Stimulated activated CD8-positive, alpha-beta memory T cell treated with anti-CD3 and anti-CD28 coated beads, Interleukin-15, amount 100 ng/mL, for 48 hours (primary cell): ENCODE measurements at places on chromosomes 2 and 18.

GRCh38 chr18:427005-427404, 73.5 kb downstream of the COLEC12 start:
- DNase-seq, result peak; percentile 1

GRCh38 chr2:23695214-23695889, 231.6 kb downstream of the ATAD2B start:
- DNase-seq, result no peak

DNA sequence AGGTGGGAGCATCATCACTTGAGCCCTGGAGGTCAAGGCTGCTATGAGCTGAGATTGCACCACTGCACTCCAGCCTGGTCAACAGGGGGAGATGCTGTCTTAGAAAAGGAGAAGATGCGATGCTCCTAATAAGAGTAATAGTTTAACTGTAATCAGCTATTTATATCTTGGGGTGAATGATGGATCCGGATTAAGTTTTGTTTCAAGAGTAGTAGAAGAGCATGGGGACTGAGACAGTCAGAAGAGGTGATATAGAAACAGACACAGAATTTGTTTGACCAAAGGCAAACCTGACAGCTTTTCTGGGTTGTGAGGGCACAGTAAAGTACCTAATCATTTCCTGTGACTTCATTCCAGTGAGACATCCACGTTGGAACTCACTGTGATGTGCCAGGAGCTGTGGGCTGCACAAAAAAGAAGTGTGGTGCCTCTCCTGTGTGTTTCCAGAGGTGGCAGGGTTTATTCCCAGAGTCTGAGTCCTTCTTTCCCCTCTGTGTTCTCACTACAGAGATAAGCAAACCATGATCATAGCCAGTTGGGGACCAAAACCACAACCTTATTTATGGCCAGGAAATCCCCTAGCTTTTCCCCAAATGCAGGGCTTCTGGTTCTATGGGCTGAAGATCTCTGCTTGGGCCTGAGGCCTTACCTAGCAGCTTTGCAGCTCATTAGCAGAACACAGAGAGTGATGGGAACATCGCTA, 113.7 kb downstream of the XRCC5 start:
- no peak for DNase-seq

DNA sequence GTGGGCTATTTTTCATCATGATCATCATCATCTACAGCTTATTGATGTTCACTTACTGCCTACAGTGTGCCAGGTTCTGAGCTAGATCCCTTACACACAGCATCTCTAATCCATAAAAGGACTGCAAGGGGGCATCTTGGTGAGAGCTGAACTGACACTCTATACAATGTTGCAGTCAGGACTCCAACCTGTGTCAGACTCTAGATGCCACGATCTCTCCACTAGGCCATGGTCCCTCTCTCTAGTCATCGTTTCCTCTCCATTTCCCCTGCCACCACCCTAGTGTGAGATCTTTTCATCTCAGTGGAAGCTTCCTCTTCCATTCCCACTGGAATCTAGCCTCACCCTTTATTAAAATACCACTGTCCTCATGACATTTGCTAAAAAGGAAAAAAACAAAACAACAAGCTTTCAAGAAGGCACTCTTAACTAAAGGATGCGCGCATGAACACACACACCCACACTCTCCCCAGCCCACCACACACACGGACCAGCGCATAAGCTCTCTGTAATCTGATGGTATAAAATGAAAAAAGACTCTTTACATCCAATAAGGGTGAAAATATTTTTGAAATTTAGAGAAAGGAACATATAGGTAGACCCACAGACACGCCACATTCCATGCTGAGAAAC, 93.4 kb upstream of the THOC1 start:
- DNase-seq, result no peak

GRCh38 chr2:226578879-226579278, 220.7 kb downstream of the IRS1 start:
- DNase-seq, result no peak

GRCh38 chr2:240435457-240435947, at the start of gene GPC1:
Gene GPC1 (plus strand): TSS chr2:240435663. CDS start chr2:240435919, 256 bp downstream.
- DNase-seq, result peak; percentile 36

GRCh38 chr2:55049043-55049820, 1.0 kb downstream of the RTN4 start:
- peak; percentile 54 for DNase-seq

GRCh38 chr2:128300151-128301020, 18.3 kb downstream of the HS6ST1 start:
- DNase-seq, result no peak

DNA sequence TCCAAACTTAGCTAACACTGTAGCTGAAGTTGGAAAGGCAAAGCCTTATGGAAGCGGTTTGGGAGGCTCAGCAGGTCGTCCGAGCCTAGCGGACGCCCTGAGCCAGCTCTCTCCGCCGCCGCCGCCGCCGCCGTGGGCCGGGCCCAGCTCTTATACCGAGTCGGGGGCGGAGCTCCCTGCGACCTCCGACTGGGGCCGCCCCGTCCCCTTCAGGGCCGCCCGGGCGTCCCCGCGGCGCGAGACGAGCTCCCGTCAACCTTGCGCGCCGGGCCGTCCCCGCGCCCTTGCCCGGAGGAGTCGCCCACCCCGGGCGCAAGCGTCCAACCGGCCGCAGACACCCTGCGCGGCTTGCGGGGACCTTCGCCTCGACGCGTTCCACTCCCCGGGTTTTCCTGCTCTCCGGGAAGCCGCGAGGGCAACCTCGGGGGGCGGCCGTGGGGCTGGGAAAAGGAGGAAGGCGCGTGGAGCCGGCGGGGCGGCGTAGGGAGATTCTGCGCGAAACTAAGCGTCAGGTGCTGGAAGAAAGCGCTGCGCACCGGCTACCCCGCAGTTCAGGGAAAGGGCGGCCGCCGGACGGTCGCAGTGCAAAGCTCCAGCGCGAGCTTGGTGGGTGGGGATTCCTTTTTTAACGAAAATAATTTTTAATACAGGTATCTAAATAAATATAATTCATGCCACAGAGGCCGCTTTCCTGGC, at the start of gene SLC40A1:
Gene SLC40A1, minus strand, starts transcription at position 129 of the 696 bp plus-strand sequence. CDS start 326 bp downstream, outside the sequence.
- peak; percentile 42 for DNase-seq

DNA sequence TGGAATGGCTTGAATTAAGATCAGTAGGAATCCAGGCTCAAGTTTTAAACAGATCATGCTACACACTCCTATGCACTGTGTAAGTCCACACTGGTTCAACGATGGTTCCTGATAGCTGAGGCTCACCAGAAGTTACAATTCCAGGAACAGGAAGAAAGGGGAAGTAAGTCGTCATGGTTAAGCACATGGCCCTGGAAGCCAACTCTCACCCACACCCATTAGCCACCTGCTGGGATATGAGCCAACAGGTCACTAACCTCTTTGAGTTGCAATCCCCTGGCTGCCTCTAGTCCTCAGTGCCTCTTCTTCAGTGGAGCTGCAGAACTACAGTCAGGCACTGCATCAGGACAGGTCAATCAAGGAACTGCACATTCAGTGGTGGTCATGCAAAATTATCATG, 133.5 kb downstream of the TMEM182 start:
- no peak for DNase-seq

GRCh38 chr2:60671966-60672365, 84.1 kb upstream of the PAPOLG start:
- no peak for DNase-seq

DNA sequence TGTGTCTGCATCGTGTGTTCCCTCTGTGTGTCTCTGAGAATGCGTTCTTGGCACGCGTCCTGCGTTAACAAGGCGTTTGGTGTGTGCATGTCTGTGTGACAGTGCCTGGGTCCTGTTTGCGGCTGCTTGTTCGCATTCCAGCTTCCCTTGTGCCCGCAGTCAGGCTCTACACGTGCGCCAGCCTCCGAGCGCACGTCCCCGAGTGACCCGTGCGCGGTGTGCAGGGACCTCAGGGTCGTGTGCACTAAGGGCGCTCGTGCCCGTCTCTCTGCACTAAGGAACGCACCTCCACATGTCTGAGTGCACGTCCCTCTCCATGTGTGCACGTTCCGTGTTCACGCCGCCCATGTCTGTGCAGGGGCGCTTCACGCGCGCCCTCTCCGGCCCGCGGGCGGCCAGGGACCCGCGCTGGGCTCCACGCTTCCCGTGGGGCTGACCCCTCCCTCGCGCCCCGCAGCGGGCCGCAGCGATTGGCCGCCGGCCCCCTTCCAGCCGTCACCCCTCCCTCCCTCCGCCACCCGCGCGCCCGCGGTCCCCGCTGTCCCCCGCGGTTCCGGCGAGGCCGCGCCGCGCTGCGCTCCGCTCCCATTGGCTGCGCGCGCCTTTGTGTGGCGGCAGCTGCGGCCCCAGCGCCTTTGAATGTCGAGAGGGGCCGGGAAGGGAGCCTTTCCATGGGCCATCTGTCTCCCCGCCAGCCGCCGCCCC, 229.4 kb downstream of the HAUS1 start:
- DNase-seq, result no peak

DNA sequence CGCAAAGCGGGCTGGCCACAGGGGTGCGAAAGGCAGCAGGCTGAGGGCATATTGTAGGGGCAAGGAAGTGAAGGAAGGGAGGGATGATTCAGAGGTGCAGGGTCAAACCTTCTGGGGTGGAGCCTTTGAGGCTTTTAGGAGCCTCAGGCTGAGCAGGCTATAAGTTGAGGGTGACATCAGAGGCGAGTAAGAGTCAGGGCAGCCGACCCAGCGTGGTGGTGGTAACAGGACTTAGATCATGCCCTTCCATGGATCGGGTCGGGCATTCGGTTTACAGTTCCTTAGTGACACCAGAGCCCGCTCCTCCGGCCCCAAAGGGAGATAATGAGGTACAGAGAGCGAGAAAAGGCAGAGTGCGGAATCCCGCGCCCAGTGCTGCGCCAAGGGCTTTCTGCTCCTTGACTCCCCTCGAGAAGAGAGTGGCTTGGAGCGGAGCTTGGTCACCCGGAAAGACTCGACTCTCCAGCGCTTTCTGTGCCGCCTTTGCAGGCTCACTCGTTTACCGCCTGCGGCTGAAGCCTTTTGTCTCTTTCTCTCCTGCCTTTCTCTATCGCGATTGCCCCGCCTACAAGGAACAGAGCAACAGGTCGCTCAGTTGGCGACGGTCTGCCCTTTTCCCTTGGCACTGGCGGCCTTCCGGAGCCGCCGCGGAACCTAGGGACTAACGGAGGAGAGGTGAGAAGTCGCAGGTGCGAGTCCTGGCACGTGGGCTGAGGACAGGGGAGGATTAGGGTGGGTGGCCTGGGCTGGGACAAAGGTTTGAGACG, 720 bp downstream of the LBX2 start:
- DNase-seq, result no peak

GRCh38 chr2:191462370-191462769, 215.6 kb upstream of the NABP1 start:
- no peak for DNase-seq

DNA sequence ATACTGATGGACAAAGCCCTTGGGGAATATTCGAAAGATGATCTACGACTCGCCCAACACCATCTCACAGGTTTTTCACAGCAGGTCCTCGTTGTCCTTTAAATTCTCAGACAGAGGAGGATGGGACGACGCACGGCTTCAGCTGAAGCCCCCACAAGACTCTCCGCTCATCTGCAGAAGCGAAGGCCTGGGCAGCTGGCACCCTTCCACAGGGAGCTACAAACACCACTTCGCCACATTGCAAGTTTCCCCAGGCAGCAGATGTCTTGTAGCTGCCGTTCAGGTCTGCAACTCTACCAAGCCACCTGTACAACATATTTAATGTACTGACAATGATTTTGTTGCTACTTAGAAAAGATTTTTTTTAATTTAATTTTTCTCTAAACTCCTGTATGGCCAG, 642.9 kb downstream of the ZEB2 start:
- no peak for DNase-seq

DNA sequence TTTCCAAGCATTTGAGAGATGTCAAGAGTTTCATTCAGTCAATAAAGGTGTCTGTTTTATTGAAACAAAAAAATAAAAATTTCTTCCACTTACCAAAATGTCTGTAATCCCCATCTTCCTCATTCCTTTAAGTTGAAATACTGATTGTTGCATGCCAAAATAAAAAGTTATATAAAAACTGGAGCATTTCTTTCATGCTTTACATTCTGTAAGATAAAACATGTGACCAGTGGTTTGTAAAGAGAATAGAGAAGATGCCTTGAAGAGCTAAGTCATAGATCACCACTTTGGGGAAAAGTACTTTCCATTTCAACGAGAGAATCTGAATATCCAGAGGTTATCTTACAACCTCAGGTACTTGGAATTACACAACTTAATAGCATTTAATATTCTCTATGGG, 35.9 kb upstream of the MYO1B start:
- DNase-seq, result no peak

DNA sequence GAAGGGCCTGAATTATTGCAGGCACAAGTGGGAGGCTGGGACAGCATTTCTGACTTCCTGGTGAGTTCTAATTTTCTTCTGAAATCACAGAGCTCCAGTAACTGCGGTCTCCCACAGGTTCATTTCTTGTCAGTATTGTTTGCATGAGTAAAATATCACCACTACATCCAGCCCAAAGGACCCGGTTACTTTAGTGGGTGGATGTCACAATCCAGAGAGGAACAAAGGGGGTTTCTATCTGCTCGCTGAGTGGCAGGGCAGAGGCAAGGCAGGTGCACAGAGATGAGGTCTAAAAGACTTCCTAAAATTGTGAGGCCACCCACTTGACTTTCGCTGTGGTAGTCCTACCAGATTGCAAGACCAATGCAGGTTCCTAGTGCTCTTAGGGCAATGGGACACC, 800.4 kb upstream of the ID2 start:
- DNase-seq, result no peak

DNA sequence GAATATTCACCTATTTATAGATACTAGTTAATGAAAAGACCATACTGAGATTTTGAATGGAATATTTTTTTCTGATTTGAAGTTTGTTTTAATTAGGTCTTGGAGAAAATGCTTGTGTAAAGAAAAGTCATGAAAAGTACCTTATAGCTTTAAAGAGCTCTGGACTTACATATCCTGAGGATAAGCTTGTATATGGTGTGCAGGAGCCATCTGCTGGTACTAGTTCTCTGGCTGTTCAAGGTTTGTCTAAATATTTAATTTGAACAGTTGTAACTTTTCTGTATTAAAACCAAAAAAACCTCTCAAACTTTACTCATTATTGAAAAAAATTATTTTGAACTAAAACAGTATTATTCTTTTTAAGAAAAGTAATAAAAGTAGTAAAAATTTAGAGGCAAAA, 50.1 kb downstream of the UBR3 start:
- DNase-seq, result no peak

GRCh38 chr2:239935789-239936758, 89.1 kb downstream of the NDUFA10 start:
- DNase-seq, result no peak

- DNase-seq, result no peak
Observed at GRCh38 chr18:37261246-37261840, 304.3 kb downstream of the CELF4 start.

GRCh38 chr2:219634951-219635751, 7.7 kb downstream of the SLC4A3 start:
- no peak for DNase-seq

GRCh38 chr18:77069931-77070330, 62.7 kb downstream of the MBP start:
- DNase-seq, result no peak

DNA sequence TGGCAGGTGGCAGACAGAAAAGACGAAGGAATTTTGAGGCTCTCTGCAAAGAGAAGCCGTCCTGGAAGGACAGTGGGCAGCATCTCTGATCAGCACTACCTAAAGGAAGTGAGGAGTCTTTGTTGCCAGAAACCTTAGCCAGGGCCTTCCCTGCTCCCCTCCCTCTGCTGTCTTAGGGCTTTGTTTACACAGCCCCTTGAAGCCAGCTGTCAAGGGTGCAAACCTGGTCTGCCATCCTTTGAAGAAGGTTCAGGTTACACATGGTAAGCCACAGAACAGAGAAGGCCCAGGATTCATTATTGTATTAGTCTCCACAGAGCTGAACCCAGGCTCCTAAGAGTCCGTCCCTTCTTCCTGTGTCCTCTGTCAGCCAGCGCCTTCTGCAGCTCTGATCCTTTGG, 356.7 kb downstream of the TGIF1 start:
- no peak for DNase-seq

GRCh38 chr18:55908901-55909366, 320.9 kb upstream of the TCF4 start:
- DNase-seq, result no peak

GRCh38 chr18:46856973-46857372, 60.3 kb downstream of the PIAS2 start:
- no peak for DNase-seq
